Natural killer cell (primary cell): ENCODE measurements at places on chromosomes 13 and 19. TPM values are rescaled to one million over a fixed set of nuclear protein-coding genes. Genes with fewer than 3 reads are reported as not detected.

WTIP gene
- total RNA-seq, result 0.83 TPM

ZNF234 gene
- total RNA-seq, result 3.9 TPM

GAS6 gene
- total RNA-seq, result 0.41 TPM

GRCh38 chr19:33132021-33132420 lies at the start of gene WDR88:
Gene WDR88 (plus strand): TSS chr19:33132114. CDS start chr19:33132170, 56 bp downstream.
- H3K4me3 ChIP-seq, result no peak within 1 kb of the TSS
- no peaks in the 10 kb centered on the region for H3K27me3 ChIP-seq
- H3K36me3 ChIP-seq, result peaks cover 23% of the 10 kb centered on the region
- H3K4me1 ChIP-seq, result no peaks in the 10 kb centered on the region
- H3K27ac ChIP-seq, result no peak within 1 kb of the TSS

GRCh38 chr13:73171271-73171682 lies 112.5 kb downstream of the KLF5 start:
- DNase-seq, result no peak
- no peak overlapping the region for H3K27ac ChIP-seq
- no peak overlapping the region for H3K4me3 ChIP-seq
- H3K27me3 ChIP-seq, result no peaks in the 10 kb centered on the region

DNA sequence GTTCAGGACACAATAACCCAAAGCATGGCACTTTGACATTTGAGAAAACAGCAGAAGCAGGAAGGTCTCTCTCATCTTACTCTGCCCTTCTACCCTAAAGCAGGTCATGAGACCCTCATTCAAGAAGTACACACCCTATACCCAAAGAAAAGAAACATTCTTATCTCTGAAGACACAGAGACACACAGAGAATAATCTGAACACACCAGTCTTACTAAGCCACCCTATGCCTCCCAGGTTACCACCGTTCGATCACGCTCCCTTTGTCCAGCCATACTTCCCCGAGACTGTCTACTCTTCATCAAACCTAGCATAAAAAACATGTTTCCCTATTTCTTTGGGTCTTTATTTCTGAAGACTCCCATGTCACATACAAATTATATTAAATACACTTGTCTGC lies 66.5 kb upstream of the ANKRD10 start:
- H3K4me1 ChIP-seq, result no peaks in the 10 kb centered on the region
- H3K27ac ChIP-seq, result no peak overlapping the region
- no peak overlapping the region for H3K4me3 ChIP-seq
- peaks cover 3% of the 10 kb centered on the region for H3K27me3 ChIP-seq
- DNase-seq, result no peak
- H3K36me3 ChIP-seq, result no peaks in the 10 kb centered on the region

DNA sequence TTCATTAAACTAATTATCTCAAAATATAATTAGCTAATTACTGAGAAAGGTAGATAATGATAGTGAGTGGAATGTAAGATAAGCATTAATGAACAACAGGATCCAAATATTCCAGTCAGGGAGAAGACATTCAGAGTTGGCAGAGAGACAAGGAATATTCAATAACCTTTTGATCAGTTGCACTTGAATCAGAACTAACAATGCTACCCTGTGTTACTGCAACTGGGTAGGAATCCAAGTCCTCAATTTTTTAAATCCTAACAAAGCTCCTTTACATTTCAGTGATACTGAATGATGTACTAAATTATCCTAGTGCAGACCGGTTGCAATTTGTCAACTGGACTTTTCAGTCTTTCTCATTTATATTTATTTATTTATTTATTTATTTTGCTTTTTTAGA lies 107.1 kb upstream of the MIR17HG start:
- no peak for DNase-seq
- no peak overlapping the region for H3K27ac ChIP-seq
- H3K4me1 ChIP-seq, result no peaks in the 10 kb centered on the region
- no peaks in the 10 kb centered on the region for H3K36me3 ChIP-seq
- H3K27me3 ChIP-seq, result no peaks in the 10 kb centered on the region

DNA sequence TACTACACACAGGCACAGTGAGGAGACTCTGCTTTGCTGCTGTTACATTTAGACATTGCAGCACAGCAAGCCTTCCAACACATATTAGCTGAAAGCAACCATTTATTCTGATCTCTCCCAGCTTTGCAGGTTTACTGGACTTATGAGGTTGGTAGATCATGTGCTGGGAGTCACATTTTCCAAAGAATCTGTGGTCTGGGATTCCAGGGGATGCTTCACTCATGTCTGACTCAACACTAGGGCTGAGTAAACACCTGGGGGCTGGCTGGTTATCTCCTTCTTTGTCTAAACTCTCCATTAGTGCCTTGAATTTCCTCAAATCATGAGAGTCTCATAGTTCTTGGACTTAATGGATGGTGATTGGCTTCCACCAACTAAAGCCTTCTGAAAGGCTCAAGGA lies 5.4 kb upstream of the LGALS13 start:
- no peak overlapping the region for H3K4me3 ChIP-seq
- H3K27ac ChIP-seq, result no peak overlapping the region
- H3K27me3 ChIP-seq, result no peaks in the 10 kb centered on the region
- no peak for DNase-seq

DNA sequence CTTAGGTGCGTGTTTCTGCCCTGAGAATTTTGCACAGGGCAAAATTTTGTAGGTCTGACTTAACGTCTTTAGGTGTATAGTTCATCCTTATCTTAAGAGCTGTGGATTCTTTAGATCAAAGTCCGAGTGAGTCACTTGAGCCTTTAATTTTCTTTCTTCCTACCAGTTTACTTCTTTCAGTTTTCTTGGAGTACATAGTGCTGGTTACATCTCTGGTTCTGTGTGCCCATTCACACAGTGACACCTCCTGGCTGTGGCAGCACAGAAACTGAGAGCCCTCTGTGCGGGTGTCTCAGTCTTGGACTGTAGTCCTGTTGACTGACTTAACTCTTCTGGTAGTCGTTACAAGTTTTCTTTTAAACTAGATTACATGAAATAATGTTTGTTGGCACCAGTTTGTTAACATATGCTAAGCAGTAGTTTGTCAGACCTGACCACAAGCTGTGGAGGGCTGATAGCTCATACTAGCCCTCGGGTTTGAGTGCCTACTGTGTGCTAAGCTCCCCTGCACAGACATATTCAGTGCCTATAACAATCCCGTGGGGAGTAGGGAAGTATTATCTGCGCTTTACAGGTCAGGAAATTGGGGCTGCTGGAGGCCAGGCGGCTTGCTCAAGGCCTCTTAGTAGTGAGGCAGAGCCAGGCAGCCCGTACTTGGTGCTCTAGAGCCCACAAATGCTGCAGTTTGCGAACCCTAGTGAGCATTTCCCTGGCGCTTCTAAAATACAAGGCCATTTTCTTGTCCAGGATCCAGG lies 1.6 kb downstream of the GATAD2A start:
- peak overlapping the region; percentile 78 for H3K27ac ChIP-seq
- no peaks in the 10 kb centered on the region for H3K36me3 ChIP-seq
- peak overlapping the region; percentile 59 for H3K4me3 ChIP-seq
- no peaks in the 10 kb centered on the region for H3K27me3 ChIP-seq
- DNase-seq, result peak; percentile 54

DNA sequence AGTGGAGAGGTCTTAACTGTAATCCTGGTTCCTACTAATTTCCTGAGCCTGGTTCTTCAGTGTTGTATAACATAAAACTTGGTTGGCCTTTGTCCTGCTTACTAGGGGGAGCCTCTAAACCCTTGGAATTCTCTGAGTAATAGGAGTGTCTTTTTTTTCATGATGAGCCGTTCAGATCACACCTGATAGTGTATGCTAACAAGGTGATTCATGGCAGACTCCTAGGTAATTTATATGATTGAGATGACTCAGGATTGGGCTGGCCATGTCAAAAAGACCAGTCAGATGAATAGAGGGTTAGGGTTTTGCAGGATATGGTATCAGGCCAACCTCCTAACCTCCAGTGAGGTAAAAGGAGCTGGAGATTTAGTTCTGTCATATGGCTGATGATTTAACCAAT lies 135.8 kb upstream of the KLF12 start:
- H3K36me3 ChIP-seq, result no peaks in the 10 kb centered on the region
- no peak for DNase-seq
- no peaks in the 10 kb centered on the region for H3K27me3 ChIP-seq
- H3K27ac ChIP-seq, result no peak overlapping the region
- H3K4me1 ChIP-seq, result no peaks in the 10 kb centered on the region
- H3K4me3 ChIP-seq, result no peak overlapping the region

DNA sequence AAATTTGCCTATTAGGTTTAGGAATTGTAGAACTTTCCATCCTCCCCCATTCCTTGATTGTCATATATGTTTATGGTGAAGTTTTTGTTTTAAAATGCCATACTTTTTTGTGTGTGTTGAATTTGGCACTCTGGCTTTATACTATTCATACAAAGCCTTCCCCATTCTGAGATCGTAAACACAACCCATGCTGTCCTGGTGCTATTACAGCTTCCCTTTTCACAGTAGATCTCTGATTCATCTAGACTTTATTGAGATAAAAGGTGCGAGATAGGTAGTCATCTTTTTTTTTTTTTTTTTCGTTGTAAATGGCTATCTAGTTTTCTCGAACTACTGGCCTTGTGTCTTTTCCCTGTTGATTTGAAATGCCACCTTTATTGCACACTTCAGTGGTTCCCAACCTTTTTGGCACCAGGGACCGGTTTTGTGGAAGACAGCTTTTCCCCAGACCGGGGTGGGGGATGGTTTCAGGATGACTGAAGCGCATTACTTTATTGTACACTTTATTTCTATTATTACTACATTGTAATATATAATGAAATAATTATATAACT lies 94.6 kb downstream of the LRCH1 start:
- no peak for DNase-seq
- H3K27ac ChIP-seq, result no peak overlapping the region
- H3K36me3 ChIP-seq, result no peaks in the 10 kb centered on the region
- H3K4me3 ChIP-seq, result no peak overlapping the region
- H3K4me1 ChIP-seq, result peaks cover 6% of the 10 kb centered on the region

- no peaks in the 10 kb centered on the region for H3K27me3 ChIP-seq
- H3K4me1 ChIP-seq, result peaks cover 8% of the 10 kb centered on the region
- H3K27ac ChIP-seq, result no peak overlapping the region
- DNase-seq, result no peak
- no peak overlapping the region for H3K4me3 ChIP-seq
- H3K36me3 ChIP-seq, result no peaks in the 10 kb centered on the region
Measured at GRCh38 chr13:32354040-32354439, 38.7 kb downstream of the BRCA2 start.

GRCh38 chr13:27533155-27533643 lies 82.8 kb upstream of the MTIF3 start:
- peak overlapping the region; percentile 8 for H3K4me3 ChIP-seq
- H3K36me3 ChIP-seq, result no peaks in the 10 kb centered on the region
- no peaks in the 10 kb centered on the region for H3K27me3 ChIP-seq
- peaks cover 10% of the 10 kb centered on the region for H3K4me1 ChIP-seq
- peak; percentile 61 for DNase-seq

GRCh38 chr19:49690656-49691242 lies at the start of gene CPT1C:
Gene CPT1C (plus strand): TSS chr19:49691116. CDS start chr19:49692253, 1,137 bp downstream.
- no peak within 1 kb of the TSS for H3K27ac ChIP-seq
- DNase-seq, result peak; percentile 70
- H3K27me3 ChIP-seq, result peaks cover 26% of the 10 kb centered on the region
- H3K4me1 ChIP-seq, result peaks cover 27% of the 10 kb centered on the region
- peak within 1 kb of the TSS; percentile 27 for H3K4me3 ChIP-seq
- H3K36me3 ChIP-seq, result peaks cover 9% of the 10 kb centered on the region

DNA sequence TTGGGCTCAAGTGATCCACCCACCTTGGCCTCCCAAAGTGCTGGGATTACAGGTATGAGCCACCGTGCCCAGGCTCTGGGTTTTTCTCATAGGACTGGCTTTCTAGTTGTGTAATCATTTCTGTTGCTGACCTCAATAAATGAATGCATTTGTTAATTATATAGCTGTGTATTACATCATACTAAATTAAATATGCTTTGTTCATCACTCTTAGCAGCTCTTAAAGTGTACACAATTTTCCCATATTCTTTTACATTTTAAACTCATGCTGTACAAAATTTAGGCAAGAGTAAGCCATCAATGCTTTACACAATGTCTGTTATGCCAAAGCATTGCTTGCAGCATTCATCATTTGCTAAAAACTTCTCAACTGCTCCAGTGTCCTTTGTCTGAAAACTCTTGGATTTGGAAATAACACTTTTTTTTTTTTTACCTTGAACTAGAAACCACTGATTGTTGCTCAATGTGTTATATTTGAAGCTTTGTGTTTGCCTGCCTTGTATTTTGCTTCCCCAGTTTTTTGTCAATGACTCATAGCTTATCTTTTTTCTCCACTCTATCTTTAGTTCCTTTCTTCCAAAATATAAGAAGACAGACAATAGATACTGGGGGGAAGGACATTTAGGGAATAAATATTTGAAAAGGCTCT lies 31.4 kb downstream of the CCDC122 start:
- no peaks in the 10 kb centered on the region for H3K27me3 ChIP-seq
- DNase-seq, result no peak
- H3K36me3 ChIP-seq, result no peaks in the 10 kb centered on the region
- H3K27ac ChIP-seq, result no peak overlapping the region
- H3K4me1 ChIP-seq, result no peaks in the 10 kb centered on the region

GRCh38 chr19:46637224-46637623 lies 1.2 kb upstream of the GNG8 start:
- DNase-seq, result no peak
- no peaks in the 10 kb centered on the region for H3K36me3 ChIP-seq
- no peak overlapping the region for H3K4me3 ChIP-seq
- H3K27ac ChIP-seq, result no peak overlapping the region

DNA sequence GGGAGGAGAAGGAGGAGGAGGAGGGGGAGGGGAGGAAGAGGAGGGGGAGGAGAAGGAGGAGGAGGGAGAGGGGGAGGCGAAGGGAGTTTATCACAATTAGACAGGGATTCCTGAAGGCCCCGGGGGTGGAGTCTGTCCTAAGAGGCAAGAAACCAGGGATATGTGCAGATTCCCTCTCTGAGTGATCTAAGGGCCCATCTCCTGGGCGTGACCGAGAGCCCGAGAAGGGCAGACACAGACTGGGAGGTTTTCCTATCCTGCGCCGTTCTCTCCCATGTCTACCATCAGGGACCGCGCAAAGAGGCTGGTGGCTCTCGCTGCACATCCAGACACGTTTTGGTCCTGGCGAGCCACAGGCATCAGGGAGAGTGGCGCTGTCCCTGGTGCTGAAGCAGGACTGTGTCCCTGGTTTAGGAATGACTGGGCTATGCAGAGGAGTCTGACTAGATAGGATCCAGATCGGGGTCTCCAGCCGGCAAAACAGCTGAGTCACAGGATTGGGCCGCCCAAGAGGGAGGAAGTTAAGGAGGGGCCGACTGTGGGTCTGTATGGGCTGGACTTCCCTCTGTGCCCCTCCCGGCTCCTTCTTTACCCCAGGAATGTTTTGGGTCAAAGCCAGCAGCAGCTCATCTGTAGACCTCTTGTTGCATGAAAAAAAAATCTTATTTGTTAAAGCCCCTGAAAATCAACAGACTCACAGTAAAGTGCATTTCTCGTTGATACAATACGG lies 17.9 kb upstream of the ZNF175 start:
- H3K4me3 ChIP-seq, result no peak overlapping the region
- peak; percentile 48 for DNase-seq
